Ovary (tissue), 10 donors: ENCODE measurements at places on chromosomes 16 and 17. TPM values are rescaled to one million over a fixed set of nuclear protein-coding genes. Genes with fewer than 3 reads are reported as not detected.

GRCh38 chr17:55961386-55961785, 191.9 kb upstream of the ANKFN1 start:
- H3K4me1 ChIP-seq = no peaks in the 10 kb centered on the region
- H3K36me3 ChIP-seq = no peaks in the 10 kb centered on the region
- DNase-seq = no peak
- no peak overlapping the region for H3K27ac ChIP-seq
- no peaks in the 10 kb centered on the region for H3K27me3 ChIP-seq

DNA sequence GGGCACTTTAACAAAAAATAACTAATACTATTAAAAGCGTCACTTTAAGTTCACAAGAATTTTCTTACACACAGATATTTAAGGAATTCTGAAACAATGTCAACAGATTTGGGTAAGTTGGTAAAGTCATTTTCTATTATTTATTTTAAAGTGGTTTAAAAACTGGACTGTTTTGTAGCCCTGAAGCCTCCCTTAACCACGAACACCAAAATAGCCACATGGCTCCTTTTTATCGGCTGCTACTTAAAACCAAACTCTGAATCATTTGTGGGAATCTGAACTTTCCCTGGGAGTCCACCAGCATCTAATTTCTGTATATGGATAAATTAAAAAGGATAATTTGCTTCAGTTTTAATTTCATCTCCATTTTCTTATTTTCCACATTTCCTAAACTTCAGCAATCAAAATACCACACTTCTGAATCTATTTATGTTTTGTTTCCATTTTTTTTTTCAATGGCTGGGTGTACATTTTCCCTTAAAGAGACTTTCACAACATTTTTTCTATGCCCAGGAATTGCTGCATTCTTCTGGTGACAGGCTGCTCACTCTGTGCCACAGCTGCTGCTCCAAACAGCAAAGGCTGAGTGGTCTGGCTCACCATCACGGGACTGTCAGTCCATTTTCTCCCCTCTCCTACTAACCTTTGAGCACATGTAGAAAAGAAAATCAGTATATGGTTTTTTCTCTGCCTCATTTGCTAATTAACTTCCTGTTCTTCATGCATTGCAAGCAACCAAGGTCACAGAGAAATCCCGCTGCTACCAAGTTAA, 255.5 kb upstream of the KCNJ16 start:
- no peaks in the 10 kb centered on the region for H3K27me3 ChIP-seq
- H3K4me1 ChIP-seq = no peaks in the 10 kb centered on the region
- H3K36me3 ChIP-seq = no peaks in the 10 kb centered on the region
- no peak overlapping the region for H3K4me3 ChIP-seq

GRCh38 chr17:42845918-42846593, 1.7 kb downstream of the AOC2 start:
- H3K4me1 ChIP-seq = peaks cover 3% of the 10 kb centered on the region
- H3K36me3 ChIP-seq = no peaks in the 10 kb centered on the region
- no peak for DNase-seq
- no peak overlapping the region for H3K27ac ChIP-seq

DNA sequence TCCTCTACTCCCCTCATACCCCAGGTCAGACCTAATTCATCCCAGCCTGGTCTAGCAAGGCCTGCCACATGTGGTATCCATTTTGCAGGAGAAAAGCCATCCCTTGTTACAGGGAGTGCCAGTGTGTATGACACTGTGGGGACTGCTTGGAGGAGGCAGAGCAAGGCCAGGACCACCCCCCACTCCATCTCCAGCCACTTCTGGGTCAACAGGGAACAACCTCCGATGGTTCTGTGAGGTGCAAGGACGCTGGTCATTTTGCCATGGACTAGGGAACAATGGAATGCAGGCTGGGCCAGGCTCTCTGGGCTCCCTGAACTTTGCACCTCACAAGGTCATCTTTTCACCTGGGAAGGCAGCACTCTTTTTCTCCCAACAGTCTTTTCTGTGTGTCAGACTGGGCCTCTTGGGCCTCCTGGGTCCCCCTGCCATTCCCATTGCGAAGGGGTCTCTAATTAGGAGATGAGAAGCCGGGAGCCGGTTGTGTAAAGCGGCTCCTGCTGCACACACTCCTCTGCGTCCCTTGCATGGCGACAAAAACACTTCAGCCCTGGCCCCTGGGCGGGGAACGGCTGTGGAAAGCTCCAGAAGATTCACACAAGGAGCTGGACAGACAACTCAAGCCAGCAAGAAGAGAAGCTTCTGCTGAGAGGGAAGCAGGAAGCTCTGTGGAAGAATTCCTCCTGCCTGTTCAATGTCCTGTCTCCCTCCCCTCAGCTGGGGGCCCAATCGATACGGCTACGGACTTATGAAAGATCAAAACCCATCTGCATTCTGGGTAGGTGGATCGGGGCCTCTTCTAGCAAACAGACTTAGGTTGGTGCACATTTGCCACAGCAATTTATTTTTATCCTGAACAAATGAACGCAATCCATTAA, 38.5 kb upstream of the MTSS2 start:
- peaks cover 26% of the 10 kb centered on the region for H3K4me1 ChIP-seq
- H3K4me3 ChIP-seq = no peak overlapping the region
- H3K27ac ChIP-seq = peak overlapping the region; percentile 49
- no peaks in the 10 kb centered on the region for H3K36me3 ChIP-seq
- no peaks in the 10 kb centered on the region for H3K27me3 ChIP-seq
- DNase-seq = no peak

GRCh38 chr17:39608142-39608981, 642 bp upstream of the NEUROD2 start:
- peaks cover 2% of the 10 kb centered on the region for H3K27me3 ChIP-seq
- peaks cover 5% of the 10 kb centered on the region for H3K4me1 ChIP-seq
- H3K27ac ChIP-seq = no peak overlapping the region
- no peak overlapping the region for H3K4me3 ChIP-seq
- H3K36me3 ChIP-seq = no peaks in the 10 kb centered on the region

Gene NKD1
- total RNA-seq = 72.1 TPM

Gene TMEM88
- 7.5 TPM for total RNA-seq
